ENCODE measurements at places on chromosomes 12 and 14.

- no peak for DNase-seq
These were observed 7.7 kb upstream of the RACGAP1 start for GRCh38 chr12:50032854-50033581.

GRCh38 chr14:70744641-70745040 is 64.7 kb downstream of the MAP3K9 start:
- no peak for DNase-seq

DNA sequence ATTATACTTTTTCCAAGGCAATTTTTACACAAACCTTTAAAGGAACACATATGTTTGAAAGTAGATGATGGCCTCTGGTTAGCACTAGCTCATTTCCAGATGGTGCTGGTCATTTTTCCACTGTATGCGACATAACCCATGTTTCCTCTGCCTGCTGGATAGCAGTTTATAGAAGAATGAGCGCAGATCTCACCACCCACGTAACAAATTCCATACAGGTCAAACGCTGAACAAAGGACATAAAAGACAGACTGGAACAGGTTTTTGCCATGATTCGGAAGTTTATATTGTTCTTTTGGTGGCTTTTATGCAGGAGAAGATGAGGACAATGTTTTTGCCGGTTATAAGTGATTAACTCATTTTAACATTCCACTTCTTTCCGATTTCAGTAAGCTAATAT is 30.7 kb downstream of the PPP1R36 start:
- DNase-seq = peak; percentile 46

DNA sequence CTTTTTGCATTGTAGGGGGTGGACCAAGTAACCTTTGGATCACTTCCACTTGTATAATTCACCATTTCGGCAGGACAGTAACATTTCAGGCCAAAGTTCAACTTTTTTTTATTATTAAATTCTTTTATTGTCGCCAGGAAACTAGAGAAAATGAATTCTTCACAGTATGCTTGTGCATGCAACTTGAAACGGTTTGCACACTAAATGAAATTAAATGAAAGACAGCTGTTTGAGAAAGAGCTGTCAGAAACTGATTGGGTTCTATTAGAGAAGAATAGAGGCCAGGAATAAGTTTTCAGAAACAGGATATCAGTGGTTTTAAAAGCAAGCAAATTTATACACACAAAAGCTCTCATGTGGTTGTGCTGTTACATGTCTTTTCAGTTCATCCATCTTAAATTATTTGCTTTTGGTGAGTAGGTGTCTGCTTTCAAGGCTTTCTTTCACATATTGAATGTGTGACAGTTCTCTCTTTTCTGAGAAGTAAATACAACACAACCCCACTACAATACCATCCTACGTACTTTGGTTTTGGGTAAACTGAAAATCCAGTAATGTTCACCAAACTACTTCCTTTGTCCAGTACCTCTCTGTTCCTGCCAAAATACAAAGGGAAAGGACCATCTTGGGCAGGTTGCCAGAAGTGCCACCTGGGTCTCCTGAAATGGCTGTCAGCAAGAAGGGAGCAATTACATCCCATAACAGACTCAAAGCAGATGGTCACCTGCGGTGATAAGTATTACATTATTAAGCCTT is 291.7 kb downstream of the RAD51B start:
- DNase-seq = no peak

DNA sequence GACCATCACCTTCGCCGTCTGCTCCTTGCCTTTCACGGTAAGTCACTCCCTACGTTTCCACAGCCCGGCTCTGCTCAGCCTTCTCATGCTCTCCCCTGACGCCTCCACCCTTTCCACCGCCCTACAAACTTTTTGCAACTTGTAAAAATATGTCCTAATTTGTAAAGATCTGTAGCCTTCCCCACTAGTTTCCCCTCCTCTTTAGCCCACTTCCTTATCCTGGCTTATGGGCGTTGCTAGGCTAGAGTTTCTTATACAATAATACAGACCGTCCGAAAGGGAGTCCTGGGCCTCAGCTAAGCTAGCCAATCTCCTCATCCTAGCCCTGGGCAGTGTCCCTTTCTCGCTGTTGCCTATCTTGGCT is 1.2 kb downstream of the PTGER2 start:
- DNase-seq = no peak

GRCh38 chr12:117212563-117213190 is 22.4 kb upstream of the FBXO21 start:
- DNase-seq = peak; percentile 45

DNA sequence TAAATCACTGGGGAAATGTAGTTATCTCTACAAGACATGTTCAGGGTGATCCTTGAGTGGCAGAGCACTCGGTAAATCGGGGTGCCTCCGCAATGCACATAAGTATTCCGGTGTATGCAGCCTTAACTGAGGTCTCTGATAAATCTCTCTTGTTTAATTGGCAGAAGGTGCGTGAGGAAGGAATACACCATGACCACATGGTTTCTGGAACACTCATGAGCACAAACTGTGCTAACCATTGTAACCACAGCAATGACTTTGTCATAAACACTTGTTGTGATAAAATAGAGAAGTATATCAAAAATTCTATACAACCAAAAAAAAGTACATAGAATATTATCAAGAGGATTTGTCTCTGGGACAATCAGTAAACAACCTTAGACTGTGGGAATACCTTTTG is 146.8 kb upstream of the DIO2 start:
- no peak for DNase-seq

- DNase-seq = no peak
These were observed 56.4 kb downstream of the RPAP3 start for GRCh38 chr12:47649381-47649780.

DNA sequence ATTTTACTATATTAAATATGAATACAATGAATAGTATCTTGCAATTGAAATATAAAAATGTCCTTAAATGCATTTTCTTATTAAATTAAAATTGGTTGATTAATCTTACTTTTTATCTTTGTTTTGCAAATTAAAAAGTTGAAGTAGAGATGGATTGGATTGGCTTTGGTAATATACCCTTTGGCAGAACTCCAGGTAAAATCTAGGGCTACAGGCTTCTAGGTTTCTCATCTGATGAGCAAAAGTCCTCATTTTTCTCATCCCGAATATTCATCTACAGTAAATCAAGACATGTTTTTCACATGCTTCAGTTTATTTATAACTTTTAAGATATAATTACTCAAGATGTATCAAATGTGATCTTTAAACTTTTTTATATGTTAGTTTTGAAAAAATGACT is 2.2 kb downstream of the PTPRR start:
- no peak for DNase-seq

DNA sequence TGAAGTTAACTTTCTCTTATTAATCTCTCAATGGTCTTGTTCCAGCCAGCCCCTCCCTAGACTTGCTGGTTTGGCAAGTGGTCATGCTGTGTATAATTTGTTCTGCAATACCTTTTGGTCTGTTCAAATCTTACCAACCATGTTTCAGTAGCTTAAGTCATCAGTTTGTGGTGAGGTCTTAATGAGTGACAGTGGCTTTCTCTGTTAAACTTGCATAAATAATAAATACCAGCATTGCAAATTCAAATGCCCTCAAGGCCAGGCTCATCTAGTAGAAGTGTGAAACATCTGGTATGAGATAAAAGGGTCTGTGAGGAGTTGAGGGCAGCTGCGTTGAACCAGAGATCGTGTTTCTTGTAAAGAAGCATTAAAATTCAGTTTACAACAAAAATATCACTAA is 319.5 kb downstream of the TMEM117 start:
- no peak for DNase-seq

DNA sequence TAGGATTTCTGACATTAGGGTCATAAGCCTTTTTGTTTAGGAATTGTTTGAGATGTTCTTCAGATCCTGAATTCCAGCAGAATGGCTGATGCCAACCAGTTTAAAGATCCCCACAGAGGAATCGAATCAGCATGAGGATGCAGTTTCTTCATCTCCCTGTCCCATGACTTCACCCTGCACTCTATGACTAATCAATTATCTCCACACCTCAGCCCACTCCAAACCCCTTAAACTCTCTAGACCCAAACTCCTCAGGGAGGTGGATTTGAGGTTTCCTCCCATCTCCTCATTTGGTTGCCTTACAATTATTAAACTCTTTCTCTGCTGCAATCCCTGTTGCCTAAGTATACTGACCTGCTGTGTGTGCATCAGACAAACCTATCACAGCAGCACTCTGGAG is 86.5 kb upstream of the CRY1 start:
- DNase-seq = no peak

DNA sequence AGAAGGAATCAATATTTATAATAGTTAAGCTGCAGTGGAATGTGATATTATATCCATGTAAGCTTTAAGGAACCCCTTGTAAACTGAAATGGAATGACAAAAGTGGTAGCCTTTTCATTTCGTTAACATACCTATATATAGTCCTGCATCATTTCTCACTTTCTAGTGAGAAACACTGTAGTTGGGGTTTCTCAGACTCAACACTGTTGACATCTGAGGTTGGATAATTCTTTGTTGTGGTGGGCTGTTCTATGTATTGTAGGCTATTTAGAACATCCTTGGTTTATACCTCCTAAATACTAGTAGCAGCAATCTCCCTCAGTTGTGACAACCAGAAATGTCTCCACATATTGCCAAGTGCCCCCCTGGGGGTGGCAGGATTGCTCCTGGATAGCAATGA is 79.1 kb downstream of the RAD52 start:
- DNase-seq = no peak
